Stomach (tissue), 19 donors: ENCODE measurements at places on chromosomes 11 and 22. TPM values are rescaled to one million over a fixed set of nuclear protein-coding genes. Genes with fewer than 3 reads are reported as not detected.

- H3K4me1 ChIP-seq, result peaks cover 17% of the 10 kb centered on the region
- peaks cover 9% of the 10 kb centered on the region for H3K27me3 ChIP-seq
- no peak overlapping the region for H3K27ac ChIP-seq
- H3K4me3 ChIP-seq, result no peak overlapping the region
These were observed 14.1 kb downstream of the VWCE start for GRCh38 chr11:61280883-61281580.

DNA sequence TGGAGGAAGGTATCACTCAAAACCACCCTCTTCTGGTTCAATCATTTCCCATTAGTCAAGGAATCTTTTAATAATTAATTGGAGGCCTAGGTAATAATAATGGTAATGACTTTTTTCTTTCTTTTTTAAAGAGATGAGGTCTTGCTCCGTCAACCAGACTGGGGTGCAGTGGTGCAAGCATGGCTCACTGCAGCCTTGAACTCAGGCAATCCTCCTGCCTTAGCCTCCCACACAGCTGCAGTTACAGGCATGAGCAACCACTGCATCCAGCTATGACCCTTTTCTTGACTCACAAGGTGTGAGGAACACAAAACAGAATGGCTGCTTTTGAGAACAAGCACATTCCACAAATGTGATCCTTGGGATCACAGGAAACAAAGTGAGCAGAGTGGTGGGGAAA is 3.6 kb downstream of the POLDIP3 start:
- peaks cover 82% of the 10 kb centered on the region for H3K4me1 ChIP-seq
- H3K36me3 ChIP-seq, result peaks cover 17% of the 10 kb centered on the region
- no peaks in the 10 kb centered on the region for H3K27me3 ChIP-seq
- DNase-seq, result no peak
- no peak overlapping the region for H3K4me3 ChIP-seq

- H3K4me1 ChIP-seq, result peaks cover 11% of the 10 kb centered on the region
- H3K4me3 ChIP-seq, result no peak overlapping the region
- no peaks in the 10 kb centered on the region for H3K27me3 ChIP-seq
- peaks cover 46% of the 10 kb centered on the region for H3K36me3 ChIP-seq
- no peak for DNase-seq
These were observed 27.9 kb upstream of the NAP1L4 start for GRCh38 chr11:3020011-3020410.

The MOV10L1 gene
- not detected for total RNA-seq

The KDM2A gene
- 112 TPM for total RNA-seq

- H3K4me1 ChIP-seq, result peaks cover 45% of the 10 kb centered on the region
- no peak for DNase-seq
- H3K36me3 ChIP-seq, result no peaks in the 10 kb centered on the region
These were observed 478 bp upstream of the CD248 start for GRCh38 chr11:66317322-66317722.

- H3K27ac ChIP-seq, result peak overlapping the region; percentile 85
- H3K4me3 ChIP-seq, result peak overlapping the region; percentile 55
- peaks cover 62% of the 10 kb centered on the region for H3K36me3 ChIP-seq
- H3K4me1 ChIP-seq, result peaks cover 35% of the 10 kb centered on the region
- peak; percentile 95 for DNase-seq
These were observed 6.1 kb downstream of the RPL27A start for GRCh38 chr11:8688414-8689362.

The APOL3 gene
- total RNA-seq, result 2.9 TPM

DNA sequence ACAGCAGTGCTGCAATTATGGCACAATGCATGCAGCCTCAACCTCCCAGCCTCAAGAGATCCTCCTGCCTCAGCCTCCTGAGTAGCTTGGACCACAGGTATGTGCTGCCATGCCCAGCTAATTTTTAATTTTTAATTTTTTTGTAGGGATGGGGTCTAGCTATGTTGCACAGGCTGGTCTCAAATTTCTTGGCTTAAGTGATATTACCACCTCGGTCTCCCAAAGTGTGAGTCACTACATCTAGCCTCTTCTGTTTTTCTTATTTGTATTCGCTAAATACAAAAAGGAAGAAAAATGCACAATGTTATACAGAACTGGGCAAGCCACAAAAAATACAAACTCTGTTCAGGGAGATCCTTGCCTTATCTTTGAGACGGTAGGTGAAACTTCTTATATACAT is 62.1 kb downstream of the DDI1 start:
- no peaks in the 10 kb centered on the region for H3K4me1 ChIP-seq
- H3K36me3 ChIP-seq, result no peaks in the 10 kb centered on the region
- H3K27ac ChIP-seq, result no peak overlapping the region
- H3K27me3 ChIP-seq, result no peaks in the 10 kb centered on the region
- DNase-seq, result no peak
- no peak overlapping the region for H3K4me3 ChIP-seq

DNA sequence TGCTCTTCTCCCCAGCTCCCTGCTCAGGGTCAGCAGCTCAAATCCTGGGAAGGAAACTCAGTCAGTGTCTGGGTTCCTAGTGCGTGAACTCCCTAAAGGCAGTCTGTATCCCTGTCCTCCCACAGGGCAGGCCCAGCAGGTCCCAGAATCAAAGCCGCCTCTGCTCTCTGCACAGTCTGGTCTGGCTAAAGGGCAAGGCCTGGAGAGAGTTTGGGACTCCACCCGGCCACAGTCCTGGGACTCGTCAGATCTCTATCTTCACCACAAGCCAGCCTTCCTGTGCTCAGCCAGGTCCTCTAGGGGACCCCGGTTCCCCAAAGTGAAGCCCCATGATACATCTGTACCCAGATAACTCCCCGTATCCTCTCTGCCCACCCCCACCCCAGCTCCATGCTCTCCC is 56.2 kb upstream of the CSNK2A3 start:
- H3K27me3 ChIP-seq, result peaks cover 2% of the 10 kb centered on the region
- H3K4me3 ChIP-seq, result no peak overlapping the region
- DNase-seq, result no peak
- H3K27ac ChIP-seq, result no peak overlapping the region
- no peaks in the 10 kb centered on the region for H3K36me3 ChIP-seq

DNA sequence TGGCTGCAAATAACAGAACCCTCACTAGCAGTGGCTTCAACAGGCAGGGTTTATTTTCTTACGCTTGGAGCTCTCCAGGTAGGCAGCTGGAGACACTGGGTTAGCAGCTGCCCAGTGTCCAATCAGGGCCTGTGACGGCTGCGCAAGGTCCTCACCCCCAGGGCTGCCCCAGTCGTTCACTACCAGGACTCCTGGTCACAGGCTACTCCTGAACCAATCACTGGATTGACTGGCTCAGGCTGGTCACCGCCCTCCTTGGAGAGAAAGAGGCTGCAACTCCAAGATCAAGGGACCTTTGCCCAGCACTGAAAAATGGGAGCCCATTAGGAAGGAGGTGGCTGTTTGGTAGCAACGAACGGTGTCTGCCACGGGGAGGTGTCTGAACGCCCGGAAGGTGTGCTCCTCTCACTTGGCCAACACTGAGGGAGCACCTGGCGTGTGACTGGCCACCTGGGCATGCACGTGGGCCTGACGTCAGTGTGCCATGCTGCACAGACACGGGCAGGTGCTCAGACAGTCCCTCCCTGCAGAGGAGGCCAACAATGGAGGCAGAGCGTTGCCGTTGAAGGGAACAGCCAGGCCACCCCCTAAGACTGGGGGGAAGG is 5.1 kb downstream of the ARSA start:
- peaks cover 8% of the 10 kb centered on the region for H3K36me3 ChIP-seq
- H3K4me1 ChIP-seq, result peaks cover 54% of the 10 kb centered on the region
- peak overlapping the region; percentile 75 for H3K27ac ChIP-seq

DNA sequence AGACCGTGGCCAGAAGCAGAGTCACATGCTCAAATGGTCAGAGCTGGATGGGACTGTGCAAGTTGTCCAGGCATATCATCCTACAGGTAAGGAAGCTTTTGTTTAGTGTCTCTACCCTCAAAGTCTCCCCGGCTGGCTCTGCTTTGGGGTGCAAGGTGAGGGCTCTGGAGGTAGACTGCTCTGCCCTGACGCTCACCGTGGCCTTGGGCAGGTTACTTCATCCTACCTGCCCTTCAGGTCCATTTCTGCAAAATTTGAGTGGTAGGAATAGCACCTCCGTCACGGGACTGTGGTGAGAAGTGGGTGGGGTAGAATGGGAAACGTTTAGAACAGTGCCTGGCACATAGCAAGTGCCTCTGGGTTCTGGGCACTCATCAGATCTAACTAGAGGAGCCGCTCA is 42.2 kb downstream of the NAT10 start:
- H3K27ac ChIP-seq, result no peak overlapping the region
- no peak overlapping the region for H3K4me3 ChIP-seq
- H3K27me3 ChIP-seq, result no peaks in the 10 kb centered on the region
- peaks cover 55% of the 10 kb centered on the region for H3K36me3 ChIP-seq

The UBQLNL gene
- not detected for total RNA-seq

GRCh38 chr11:96161307-96162089 is 181.5 kb downstream of the MAML2 start:
- DNase-seq, result peak; percentile 59
- no peak overlapping the region for H3K4me3 ChIP-seq
- peak overlapping the region; percentile 23 for H3K27ac ChIP-seq
- H3K4me1 ChIP-seq, result peaks cover 14% of the 10 kb centered on the region
- H3K27me3 ChIP-seq, result no peaks in the 10 kb centered on the region
- no peaks in the 10 kb centered on the region for H3K36me3 ChIP-seq

- H3K27ac ChIP-seq, result peak within 1 kb of the TSS; percentile 27
- no peaks in the 10 kb centered on the region for H3K27me3 ChIP-seq
- H3K4me3 ChIP-seq, result peak within 1 kb of the TSS; percentile 11
- H3K36me3 ChIP-seq, result no peaks in the 10 kb centered on the region
- H3K4me1 ChIP-seq, result no peaks in the 10 kb centered on the region
These were observed at the start of gene MS4A7 for GRCh38 chr11:60378354-60378753. Gene MS4A7, plus strand, starts transcription at chr11:60378532. Its CDS starts 4,610 bp downstream, at chr11:60383142.

The YWHAH gene
- 20.5 TPM for total RNA-seq
